ENCODE measurements at places on chromosomes 13 and 19.

DNA sequence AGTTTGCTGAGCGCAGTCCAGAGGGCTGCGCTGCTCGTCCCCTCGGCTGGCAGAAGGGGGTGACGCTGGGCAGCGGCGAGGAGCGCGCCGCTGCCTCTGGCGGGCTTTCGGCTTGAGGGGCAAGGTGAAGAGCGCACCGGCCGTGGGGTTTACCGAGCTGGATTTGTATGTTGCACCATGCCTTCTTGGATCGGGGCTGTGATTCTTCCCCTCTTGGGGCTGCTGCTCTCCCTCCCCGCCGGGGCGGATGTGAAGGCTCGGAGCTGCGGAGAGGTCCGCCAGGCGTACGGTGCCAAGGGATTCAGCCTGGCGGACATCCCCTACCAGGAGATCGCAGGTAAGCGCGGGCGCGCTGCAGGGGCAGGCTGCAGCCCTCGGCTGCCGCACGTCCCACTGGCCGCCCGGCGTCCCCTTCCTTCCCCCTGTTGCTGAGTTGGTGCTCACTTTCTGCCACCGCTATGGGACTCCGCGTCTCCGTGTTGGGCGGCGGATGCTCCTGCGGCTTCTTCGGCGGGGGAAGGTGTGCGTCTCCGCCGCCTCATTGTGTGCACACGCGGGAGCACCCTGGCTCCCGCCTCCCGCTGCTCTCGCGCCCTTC lies 772 bp downstream of the GPC6 start:
- DNase-seq: no peak

GRCh38 chr13:74866101-74866500 lies 615.9 kb downstream of the TBC1D4 start:
- no peak for DNase-seq

GRCh38 chr13:66322193-66322740 lies 907.9 kb downstream of the PCDH9 start:
- no peak for DNase-seq

GRCh38 chr19:3893509-3894179 lies 13.2 kb downstream of the ATCAY start:
- DNase-seq: no peak

DNA sequence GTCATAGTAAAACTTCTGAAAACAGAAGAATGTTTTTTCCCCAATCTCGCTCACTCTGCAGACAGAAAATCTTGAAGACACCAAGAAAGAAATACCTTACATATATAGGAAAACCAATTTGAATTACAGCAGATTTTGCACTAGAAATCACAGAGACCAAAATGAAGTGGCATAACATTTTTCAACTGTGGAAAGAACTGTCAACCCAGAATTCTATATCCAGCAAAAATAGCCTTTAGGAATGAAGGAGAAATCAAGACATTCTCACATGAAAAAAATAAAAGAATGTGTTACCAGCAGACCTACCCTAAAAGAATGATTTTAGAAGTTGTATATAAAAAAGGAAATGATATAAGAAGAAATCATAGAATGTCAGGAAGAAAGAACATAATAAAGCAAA lies 28.7 kb downstream of the CCDC122 start:
- DNase-seq: no peak

DNA sequence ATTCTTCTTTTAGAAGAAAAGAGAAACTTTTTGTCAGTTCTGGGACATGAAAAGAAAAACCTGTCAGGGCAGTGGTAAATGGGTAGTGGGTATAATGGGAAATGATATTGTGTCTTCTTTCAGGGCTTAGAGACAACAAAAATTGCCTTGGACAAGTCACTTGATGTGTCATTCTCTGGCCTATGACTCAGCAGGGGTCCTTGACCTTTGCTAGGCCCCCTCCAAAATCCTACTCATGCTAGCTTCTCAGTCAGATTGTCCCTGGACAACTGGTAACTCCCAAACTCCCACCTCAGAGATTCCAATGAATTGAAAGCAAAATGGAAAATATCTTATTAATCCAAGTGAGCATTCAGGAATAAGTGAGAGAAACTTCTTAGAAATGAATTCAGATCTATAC lies 258.8 kb upstream of the SPRY2 start:
- DNase-seq: no peak

GRCh38 chr19:48817585-48818124 lies 6.8 kb upstream of the BCAT2 start:
- DNase-seq: no peak

DNA sequence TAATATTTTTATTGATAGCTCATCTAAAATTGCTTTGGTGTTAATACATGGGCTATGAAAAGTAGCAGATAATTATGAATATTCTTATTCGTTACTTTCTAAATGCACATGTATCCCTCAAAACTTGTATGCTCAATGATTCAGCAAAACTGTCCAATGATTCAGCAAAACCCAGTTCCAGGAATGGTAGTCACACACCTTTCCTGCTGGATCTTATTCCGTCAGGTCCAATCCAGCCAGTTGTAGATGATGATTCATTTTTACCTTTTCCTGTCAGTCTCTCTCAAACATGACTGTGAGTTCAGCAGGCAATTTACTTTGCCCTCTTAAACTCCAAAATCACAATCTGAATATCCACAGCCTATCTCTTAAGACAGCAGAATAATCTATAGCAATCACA lies 1082.6 kb downstream of the EFNB2 start:
- no peak for DNase-seq

GRCh38 chr13:65834897-65835296 lies 1395.2 kb downstream of the PCDH9 start:
- DNase-seq: no peak

DNA sequence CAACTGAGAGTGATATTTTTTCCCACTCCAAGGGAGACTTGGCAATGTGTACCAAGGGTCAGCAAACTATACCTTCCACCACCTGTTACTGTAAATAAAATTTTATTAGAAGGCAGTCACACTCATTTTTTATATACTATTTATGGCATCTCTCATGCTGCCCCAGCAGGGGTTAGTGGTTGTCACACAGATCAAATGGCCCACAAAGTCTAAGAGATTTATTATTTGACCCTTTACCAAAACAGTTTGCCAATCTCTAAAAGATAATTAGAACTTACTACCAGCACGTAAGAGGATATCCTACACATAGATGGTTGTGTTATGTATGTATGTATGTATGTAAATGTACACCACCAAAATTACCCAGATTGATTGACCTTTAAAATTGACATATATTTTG lies 185.1 kb downstream of the PRR20E start:
- no peak for DNase-seq

GRCh38 chr13:92823059-92823458 lies 403.5 kb upstream of the GPC6 start:
- no peak for DNase-seq

GRCh38 chr19:36265064-36265463 lies 50.2 kb downstream of the ZNF146 start:
- no peak for DNase-seq

DNA sequence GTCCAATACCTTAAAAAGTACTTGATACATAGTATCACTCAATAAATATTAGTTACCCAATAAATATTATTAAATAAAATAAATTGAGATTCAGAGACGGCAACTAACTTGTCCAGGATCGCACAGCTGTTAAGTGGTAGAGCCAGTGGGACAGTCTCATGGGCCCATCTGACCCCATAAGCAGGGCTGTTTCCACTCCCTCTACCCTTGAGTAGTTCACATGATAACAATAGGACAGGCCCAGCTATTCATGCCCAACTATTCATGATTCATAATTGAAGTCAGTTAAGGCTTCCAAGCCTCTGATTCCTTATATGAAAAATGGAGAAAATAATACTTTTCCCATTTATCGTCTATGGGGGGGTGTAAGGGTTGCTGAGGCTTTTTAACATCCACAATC lies 78.2 kb downstream of the C13orf42 start:
- no peak for DNase-seq

- no peak for DNase-seq
Measured at GRCh38 chr13:73715114-73715910, 418.9 kb downstream of the KLF12 start.

DNA sequence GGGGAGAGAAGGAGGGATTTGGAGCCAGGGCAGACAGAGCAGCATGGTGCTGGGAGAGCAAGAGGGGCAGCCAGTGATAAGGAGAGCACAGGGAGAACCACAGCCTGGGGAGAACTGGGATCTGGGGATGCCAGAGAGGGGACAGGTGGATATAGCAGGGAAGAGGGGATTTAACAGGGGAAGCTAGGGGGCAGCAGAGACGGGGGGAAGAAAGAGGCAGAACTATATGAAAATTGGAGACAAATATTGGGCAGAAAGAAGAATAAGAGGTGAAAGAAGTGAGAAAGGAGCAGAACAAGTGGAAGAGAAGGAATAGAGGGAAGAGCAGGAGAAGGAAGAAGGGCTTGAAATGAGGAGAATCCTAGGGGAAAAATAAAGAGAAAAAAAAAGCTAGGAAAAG lies 6.5 kb upstream of the ZNF528 start:
- no peak for DNase-seq

DNA sequence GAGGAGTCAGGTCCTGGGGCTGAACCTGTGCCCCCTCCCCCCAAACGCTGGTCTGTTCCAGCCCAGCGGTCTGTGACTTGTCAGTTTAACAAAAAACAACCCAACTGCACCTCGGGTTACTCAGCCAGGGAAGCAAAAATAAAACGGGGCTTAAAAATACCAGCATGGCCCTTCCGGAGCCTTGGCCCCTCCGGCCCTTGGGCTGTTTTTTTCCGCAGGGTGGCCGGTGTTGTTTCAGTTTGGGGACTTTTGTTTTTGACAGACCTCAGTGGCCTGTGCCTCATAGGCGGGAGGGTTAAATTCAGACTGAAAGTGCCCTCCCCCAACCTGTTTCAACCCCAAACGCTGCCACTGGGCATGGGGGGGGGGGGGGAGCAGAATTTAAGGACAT lies 4.0 kb downstream of the TCF3 start:
- DNase-seq: no peak

- no peak for DNase-seq
Measured at GRCh38 chr13:42420304-42420703, 148.4 kb downstream of the AKAP11 start.

- no peak for DNase-seq
Measured at GRCh38 chr13:50829896-50830295, 13.6 kb downstream of the DLEU7 start.

GRCh38 chr19:35352177-35352447 lies 4.4 kb downstream of the FFAR1 start:
- DNase-seq: no peak

DNA sequence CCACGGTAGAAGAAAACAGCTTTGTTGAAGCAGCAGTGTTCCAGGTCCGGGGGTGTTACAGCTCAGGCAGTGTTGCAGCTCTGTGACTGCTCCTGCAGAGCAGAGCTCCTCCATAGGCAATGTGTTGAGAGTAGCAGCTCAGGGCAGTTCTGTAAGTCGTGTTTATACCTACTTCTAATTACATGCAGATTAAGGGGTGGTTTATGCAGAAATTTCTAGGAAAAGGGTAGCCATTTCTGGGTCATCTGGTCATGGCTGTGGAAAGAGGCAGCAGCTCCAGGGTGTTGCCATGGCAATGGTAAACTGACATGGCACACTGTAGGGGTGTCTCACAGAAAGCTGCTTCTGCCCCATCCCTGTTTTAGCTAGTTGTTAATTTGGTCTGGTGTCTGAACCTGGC lies 316.4 kb downstream of the GPC5 start:
- no peak for DNase-seq

DNA sequence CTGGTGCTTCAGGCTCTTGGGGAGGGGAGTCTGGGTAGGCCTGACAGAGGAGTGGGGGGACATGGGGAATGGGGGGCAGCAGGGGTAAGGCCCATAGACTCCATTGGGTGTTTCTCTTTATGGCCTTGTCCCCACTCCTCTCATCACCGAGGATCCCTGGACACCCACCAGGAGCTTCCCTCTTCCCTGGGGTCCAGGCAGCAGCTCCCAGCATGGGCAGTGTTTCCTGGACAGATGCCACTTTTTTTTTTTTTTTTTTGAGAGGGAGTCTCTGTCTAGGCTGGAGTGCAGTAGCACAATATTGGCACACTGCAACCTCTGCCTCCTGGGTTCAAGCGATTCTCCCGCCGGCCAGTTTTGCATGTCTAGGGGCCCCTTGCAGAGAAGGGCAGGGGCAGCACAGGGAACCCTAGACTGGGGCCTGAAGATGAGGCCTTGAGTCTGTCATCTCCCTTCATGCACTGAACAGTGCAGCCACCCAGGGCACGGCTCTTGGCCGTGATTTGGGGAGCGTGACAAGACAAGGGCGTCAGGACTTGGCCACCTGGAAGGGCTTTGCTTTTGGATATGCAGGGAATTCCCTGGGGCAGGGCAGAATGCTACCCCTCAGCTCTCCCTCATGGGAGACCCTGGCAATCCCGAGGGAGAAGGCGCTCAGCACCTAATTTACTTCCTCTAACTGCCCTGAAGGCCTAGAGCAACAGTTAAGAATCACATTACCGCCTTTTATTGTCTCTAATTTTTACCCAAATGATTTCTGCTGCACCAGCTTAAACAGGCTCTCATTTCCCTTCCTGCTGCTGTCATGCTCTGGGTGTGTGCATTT lies 213.9 kb upstream of the ZNF536 start:
- DNase-seq: peak; percentile 69

DNA sequence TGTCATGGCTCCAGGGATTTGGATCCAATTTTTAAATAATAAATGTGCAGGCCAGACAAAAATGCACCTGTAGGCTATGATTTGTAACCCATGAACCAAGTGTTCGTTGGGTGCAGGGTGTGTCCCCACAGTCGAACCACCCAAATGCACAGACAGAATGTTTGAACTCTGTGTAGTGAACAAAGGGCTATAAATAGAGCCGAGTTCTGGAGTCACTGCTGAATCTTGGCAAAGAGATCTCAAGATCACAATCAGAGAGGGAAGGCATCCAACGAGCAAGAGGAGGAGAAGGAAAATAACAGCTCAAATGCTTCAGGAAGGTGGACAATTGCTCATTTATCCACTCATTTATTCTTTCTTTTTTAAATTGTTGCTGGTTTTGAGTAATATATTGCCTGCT lies 547.9 kb downstream of the FGF9 start:
- DNase-seq: no peak

DNA sequence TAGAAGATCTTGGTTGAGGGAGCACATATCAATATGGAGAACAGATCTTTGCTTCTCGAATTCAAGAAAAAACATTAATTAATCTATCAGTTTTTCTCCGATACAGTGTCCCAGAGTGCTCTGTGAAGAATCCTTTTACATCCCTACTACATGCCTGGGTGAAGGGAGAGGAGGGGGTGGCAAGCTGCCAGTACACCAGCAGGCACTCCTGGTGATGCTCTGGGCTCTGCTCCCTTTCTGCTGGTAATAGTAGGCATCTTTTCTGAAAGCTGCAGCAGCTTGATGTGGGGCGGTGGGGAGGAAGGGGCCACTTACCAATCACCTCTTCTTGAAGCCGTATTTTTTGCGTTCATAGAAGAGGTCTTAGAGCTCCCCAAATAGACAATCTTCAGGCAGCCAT lies 30.7 kb downstream of the PBX4 start:
- DNase-seq: no peak

GRCh38 chr13:112808377-112809140 lies 118.7 kb downstream of the ATP11A start:
- no peak for DNase-seq

DNA sequence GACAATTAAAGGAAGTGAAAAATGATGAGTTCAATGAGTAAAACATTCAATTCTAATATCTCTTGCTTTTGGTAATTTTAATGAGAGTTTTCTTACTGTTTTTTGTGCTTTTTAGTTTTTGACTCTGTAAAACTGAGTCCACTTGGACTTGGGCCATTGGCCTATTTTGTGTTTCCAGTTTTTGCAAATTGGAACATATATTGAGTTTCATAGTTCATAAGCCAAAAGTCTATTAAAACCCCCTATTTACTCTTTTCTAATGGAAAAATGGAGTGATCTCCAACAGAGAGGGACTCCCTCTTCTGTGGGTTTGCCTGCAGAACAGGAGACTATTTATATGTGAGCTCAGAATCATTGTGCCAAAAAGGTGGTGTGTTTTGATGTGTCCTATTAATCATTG lies 219.7 kb upstream of the SPRY2 start:
- DNase-seq: no peak

All from chondrocyte (in vitro differentiated cells).